CD4-positive, alpha-beta T cell treated with Interleukin-10 for 1 hour (primary cell): ENCODE measurements at places on chromosomes 16 and 17.

DNA sequence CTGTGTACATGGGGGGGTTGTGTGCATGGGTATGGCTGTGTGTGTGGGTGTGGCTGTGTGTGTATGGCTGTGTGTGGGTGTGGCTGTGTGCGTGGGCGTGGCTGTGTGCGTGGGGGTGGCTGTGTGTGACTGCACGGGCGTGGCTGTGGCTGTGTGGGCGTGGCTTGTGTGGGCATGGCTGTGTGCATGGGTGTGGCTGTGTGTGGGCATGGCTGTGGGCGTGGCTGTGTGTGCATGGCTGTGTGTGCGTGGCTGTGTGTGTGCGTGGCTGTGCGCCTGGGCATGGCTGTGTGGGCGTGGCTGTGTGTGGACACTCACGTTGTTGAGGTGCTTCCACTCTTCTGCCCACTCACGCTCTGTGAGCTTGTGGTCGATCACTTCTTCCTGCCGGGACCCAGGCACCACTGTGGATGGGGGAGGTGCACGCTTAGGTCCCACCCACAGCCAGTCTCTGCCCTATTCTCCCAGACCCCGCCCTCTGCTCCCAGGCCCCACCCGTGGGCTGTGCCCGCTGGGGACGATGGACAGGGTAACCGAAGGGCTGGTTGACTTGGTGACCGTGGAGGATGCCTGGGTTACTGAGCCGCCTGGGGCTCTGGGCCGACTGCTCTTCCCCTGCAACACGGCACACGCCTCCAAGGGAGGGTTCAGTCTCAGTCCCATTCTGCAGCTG is 16.0 kb upstream of the PABPN1L start:
- peak; percentile 19 for DNase-seq

DNA sequence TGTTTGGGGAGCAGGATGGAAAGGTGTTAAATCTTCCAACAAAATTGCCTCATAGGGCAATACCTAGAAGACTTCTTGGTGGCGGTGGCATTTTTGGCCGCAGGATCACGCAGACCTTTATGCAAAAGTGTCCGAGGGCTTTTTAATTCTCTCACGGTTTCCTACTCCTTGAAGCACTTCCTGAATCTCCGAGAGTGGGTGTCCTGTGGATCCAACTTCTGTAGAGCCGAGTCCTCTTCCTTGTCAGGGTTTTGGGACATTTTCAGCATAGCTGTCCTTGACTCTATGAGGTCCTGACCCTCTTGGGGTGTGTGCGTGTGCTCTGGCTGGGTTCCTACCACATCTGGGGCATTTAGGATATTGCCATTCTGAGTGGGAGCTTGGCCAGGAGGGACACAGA is 31.7 kb downstream of the IL21R start:
- no peak for DNase-seq

GRCh38 chr17:45353043-45353442 is 36.2 kb upstream of the MAP3K14 start:
- DNase-seq, result no peak

- no peak for DNase-seq
Measured at GRCh38 chr17:80873307-80873951, 118.2 kb upstream of the CHMP6 start.

- DNase-seq, result no peak
Measured at GRCh38 chr16:23505671-23506605, 4.4 kb downstream of the GGA2 start.

GRCh38 chr17:10116267-10116666 is 82.1 kb downstream of the GAS7 start:
- no peak for DNase-seq

DNA sequence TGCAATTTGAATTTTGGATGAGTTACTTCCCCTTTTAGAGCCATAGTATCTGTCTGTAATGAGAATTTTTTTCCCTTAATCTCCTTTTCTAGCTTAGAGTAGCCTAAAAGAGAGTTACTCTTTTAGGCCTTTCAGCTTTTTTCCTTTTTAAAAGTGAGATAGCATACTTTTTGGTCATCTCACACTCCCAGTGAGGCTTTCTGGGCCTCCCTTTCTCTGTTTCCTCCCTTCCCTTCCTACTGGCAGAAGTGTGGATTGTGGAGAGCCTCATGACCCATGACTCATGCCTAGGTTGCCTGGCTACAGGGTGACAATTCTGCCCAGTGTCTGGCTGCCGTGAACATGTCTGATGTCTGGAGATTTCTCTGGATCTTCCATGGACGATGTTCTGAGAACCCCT is 15.2 kb downstream of the KRT23 start:
- no peak for DNase-seq

DNA sequence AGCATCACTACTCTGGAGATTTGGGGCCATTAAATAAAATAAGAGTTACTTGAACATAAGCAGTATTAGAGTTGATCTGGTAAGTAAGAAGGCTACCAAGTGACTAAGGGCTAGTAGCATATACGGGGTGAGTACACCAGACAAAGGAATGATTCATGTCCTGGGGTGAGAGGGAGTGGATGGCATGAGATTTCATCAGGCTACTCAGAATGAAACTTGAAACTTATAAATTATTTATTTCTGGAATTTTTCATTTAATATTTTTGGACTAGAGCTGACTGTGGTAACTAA is 2.3 kb downstream of the SLFN5 start:
- peak; percentile 23 for DNase-seq
